ENCODE measurements at places on chromosomes 11 and 22.

GRCh38 chr11:39221550-39222138 lies 2237.8 kb downstream of the LRRC4C start:
- no peak for DNase-seq

- DNase-seq: no peak
These were observed 23.8 kb downstream of the MICAL2 start for GRCh38 chr11:12134236-12134585.

DNA sequence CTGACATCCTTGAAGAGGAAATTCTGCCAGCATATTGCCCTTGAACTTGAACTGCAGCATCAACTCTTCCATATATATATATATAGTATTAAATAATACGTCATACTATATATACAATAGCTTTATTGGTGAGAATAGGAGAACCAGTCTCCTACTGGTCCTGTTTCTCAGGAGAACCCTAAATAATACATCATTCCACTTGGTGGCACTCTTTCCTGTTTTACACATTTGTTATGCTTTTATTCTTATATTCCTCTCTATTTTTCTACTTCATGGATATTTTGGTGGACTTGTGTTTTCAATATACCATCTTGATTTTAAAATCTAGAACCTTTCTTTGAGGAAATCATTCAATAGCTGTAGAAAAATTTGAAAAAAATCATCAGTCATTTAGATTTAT lies 193.3 kb downstream of the TRPC6 start:
- no peak for DNase-seq

GRCh38 chr11:56783448-56784041 lies 35.0 kb upstream of the OR9G4 start:
- DNase-seq: peak; percentile 2

DNA sequence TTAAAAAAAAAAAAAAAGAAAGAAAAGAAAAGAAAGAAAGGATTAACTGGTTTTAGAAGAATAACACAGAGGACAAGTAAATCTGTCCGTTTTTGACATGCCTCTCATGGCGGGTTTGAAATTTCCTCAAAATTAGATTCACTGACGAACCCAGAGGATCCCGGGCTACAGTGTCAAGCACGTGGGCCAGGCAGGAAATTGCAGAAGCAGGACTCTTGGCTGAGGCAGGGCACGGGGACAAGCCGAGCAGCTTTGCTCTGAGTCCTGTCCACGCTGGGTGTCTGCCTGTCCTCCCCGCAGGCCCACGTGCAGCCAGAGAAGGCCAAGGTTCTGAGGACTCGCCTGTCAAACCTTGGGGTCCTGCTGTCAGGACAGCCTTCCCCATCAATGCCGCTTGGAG lies 24.7 kb downstream of the GAL start:
- no peak for DNase-seq

- DNase-seq: peak; percentile 78
These were observed 18.1 kb upstream of the BDNF start for GRCh38 chr11:27718346-27718862.
